ENCODE measurements at places on chromosomes 11 and 22.
A peak's percentile ranks its signal among the peaks of the same experiment; 100 is the strongest.

GRCh38 chr11:131666006-131666405, 295.6 kb downstream of the NTM start:
- no peak for DNase-seq

- no peak for DNase-seq
Observed at GRCh38 chr11:11313426-11313825, 39.6 kb downstream of the CSNK2A3 start.

DNA sequence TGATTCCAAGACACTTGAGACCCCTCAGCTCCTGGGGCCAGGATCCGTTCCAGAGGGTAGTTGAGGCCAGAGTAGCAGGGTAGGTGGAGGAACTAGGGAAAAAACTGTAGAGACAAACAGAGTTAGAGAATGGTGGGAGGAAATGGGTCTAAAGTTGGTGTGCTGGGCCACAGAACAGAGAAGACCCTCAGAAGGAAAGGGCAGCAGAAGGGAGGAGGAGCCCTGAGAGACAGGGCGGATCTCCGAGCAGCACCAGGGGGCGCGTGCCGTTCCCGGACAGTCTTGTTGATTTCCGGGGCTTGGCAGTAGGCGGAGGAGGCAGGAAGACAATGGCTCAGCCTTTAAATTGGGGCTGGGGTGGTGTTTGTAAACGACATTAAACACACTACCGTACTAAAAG, 2.4 kb upstream of the CECR2 start:
- no peak for DNase-seq

GRCh38 chr11:104799251-104799650, 99.0 kb downstream of the CASP12 start:
- no peak for DNase-seq

DNA sequence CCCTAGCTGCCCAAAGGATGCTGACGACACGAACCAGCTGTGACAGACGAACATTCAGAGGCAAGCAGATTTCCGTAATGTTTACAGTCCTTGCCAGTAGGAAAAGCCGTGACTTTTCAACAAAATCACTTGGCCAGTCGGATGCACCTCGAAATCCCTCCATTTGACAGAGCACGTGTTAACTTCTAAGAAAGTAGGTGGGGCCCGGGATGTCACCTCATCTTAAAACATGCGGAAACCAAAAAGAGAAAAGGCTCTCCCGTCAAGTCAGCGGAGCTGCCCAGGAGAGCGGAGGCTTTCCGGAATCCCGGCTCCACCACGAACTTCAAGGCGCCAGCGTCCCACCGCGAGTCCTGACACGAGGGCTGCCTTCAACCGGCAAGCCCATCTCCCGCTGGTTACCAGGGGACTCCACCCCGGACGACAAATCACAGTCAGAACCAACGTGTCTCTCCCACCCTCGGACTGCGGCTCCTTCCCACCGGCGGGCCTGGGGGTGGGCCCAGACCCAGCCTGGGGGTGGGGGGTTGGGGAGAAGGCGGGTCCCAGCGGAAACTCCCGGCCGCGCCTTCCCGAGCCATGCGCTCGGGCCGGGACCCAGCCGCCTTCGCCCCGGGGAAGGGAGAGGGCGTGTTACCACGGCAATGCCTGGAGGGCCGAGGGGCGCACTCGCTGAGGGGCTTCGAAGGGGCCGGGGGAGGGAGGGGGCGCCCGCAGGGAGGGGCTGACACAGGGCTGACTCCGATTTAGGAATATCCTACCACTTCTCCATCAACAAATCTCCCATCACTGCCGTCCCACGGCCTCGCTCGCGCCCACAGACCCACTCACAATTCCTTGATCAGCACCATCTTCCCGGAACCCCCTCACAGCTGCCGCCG, 475 bp downstream of the PITPNB start:
- peak; percentile 29 for DNase-seq

DNA sequence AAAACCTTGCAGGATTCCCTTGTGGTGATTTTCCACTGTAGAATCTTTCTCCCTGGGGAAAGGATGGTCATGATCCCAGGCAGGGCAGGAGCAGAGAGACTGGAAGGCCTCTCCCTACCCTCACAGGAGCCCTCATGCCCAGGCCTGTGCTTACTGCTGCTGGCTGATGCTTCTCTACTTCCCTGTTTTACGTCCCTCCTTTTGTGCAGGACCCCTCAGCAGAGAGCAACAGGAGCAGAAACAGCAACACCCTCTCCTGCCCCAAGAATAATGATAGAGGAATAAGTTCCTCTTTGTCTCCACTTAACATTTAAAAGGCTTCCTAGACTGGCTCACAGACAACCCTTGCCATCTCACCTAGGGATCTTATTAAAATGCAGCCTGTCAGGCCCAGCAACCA, 3.6 kb downstream of the ISX start:
- no peak for DNase-seq

- DNase-seq, result no peak
Observed at GRCh38 chr11:93720522-93720921, 20.8 kb downstream of the TAF1D start.

Measured in T-helper 9 cell (primary cell).